ENCODE measurements at places on chromosomes 16 and 17.

GRCh38 chr16:17832738-17833137, 362.0 kb upstream of the XYLT1 start:
- no peak for DNase-seq

GRCh38 chr16:4481526-4481925, 5.3 kb downstream of the HMOX2 start:
- no peak for DNase-seq

GRCh38 chr17:45332505-45332904, 15.7 kb upstream of the MAP3K14 start:
- DNase-seq, result no peak

DNA sequence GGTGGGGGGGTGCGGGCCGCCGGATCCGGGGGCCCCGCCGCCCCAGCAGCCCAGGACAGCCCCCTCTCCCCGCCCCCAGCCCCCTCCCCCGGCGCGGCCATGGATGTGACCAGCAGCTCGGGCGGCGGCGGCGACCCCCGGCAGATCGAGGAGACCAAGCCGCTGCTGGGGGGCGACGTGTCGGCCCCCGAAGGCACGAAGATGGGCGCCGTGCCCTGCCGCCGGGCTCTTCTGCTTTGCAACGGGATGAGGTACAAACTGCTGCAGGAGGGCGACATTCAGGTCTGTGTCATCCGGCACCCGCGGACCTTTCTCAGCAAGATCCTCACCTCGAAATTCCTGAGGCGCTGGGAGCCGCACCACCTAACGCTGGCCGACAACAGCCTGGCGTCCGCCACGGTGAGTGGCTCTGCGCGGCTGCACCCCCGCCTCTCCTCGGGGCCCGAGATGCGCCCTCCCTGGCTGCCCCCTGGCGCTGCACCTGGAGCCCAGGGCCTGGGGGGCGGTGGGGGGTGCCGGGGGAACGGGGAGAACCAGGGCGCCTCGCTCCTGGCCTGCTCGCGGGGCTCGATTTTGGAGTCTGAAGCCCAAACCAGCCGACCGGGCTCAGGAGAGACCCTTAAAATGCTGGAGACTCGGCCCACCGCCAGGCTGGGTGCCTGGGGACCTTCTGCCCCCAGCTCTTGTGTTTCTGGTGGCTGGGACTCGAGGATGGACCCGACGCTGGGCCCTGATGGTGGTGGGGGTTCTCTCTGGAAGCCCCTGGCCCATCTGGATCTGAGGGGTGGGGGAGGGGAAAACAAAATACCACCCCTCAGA, 744 bp downstream of the CMIP start:
- DNase-seq, result no peak

GRCh38 chr16:89195521-89196171, 4.7 kb downstream of the SLC22A31 start:
- no peak for DNase-seq

GRCh38 chr16:28531777-28532744, 6.7 kb downstream of the NUPR1 start:
- no peak for DNase-seq

- no peak for DNase-seq
Measured at GRCh38 chr17:76734080-76734840, 2.9 kb downstream of the SRSF2 start.

Data from NCI-H774 (cell line).